ENCODE measurements at places on chromosomes 1 and 21.

DNA sequence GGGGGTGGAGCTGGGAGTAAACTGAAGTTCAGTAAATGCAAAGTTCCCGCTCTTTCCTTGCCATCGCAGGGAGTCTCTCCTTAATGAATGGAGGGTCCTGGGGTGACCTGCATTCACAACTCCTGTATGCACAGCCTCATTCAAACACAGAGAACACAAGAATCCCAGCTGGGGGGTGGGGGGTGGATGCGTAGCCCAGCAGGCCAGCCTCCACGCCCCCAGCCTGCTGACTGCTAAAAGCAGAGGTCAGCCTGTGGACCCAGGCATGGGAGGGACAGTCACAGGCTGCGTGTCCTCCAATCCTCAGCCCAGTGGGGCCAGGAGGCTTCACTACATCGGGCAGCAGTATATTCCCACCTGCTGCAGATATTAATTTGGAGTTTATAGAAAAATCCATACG lies 263.1 kb downstream of the GRIK3 start:
- no peak for DNase-seq

DNA sequence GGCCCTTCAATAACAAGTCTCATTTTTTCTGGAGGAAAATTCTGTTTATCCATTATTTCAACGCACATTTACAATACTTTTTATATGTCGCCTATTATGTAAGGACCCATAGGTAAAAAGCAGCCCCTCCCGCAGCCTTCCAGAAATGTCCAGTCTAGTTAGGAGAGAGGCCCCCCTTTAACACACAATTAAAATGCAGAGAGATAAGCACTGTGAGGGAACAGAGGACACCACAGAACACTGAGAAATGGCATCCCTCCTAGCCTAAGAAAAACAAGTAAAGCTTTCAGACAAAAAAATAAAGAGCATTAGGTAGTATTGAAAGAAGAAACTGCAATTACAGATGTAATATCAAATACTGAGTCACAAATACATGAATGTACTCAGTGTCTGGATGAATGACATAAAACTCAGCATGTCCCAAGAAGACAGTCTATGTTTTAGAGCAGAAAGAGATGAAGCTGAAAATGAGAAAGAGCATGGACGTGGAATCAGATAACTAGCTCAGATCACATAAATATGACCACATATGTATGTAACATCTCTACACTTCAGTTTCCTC lies 62.9 kb downstream of the DAB1 start:
- DNase-seq, result no peak

- DNase-seq, result no peak
Observed at GRCh38 chr1:103307751-103308150, 199.4 kb upstream of the COL11A1 start.

GRCh38 chr21:44448651-44449131 lies 6.6 kb upstream of the LRRC3 start:
- DNase-seq, result no peak

GRCh38 chr1:40951943-40952743 lies 27.4 kb upstream of the CTPS1 start:
- DNase-seq, result peak; percentile 23

- DNase-seq, result no peak
Observed at GRCh38 chr1:208601561-208601960, 357.4 kb upstream of the PLXNA2 start.

GRCh38 chr1:173354937-173355280 lies 122.2 kb upstream of the PRDX6 start:
- DNase-seq, result no peak

GRCh38 chr1:59361766-59362165 lies 64.9 kb downstream of the FGGY start:
- no peak for DNase-seq

GRCh38 chr1:183590244-183591191 lies at the start of gene NCF2:
TSS of gene NCF2 (minus strand) at chr1:183590459. CDS start at chr1:183590329, 130 bp downstream.
- peak; percentile 52 for DNase-seq

- peak; percentile 95 for DNase-seq
Observed at GRCh38 chr1:198443365-198444233, 96.9 kb downstream of the ATP6V1G3 start.

- no peak for DNase-seq
Observed at GRCh38 chr1:60274422-60275290, 201.1 kb upstream of the C1orf87 start.

DNA sequence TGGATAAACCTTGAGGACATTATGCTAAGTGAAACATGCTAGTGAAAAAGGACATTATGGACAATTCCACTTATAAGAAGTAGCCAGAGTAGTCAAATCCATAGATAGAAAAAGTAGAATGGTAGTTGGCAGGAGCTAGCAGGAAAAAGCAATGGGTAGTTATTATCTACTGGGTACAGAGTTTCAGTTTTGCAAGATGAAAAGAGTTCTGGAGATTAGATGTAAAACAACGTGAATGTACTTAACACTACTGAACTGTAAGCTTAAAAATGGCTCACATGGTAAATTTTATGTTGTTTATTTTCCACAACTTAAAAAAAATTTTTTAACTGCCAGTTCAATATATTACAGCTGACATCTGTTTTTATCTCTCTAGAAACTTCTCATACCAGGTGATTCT lies 19.4 kb downstream of the JAK1 start:
- DNase-seq, result no peak

DNA sequence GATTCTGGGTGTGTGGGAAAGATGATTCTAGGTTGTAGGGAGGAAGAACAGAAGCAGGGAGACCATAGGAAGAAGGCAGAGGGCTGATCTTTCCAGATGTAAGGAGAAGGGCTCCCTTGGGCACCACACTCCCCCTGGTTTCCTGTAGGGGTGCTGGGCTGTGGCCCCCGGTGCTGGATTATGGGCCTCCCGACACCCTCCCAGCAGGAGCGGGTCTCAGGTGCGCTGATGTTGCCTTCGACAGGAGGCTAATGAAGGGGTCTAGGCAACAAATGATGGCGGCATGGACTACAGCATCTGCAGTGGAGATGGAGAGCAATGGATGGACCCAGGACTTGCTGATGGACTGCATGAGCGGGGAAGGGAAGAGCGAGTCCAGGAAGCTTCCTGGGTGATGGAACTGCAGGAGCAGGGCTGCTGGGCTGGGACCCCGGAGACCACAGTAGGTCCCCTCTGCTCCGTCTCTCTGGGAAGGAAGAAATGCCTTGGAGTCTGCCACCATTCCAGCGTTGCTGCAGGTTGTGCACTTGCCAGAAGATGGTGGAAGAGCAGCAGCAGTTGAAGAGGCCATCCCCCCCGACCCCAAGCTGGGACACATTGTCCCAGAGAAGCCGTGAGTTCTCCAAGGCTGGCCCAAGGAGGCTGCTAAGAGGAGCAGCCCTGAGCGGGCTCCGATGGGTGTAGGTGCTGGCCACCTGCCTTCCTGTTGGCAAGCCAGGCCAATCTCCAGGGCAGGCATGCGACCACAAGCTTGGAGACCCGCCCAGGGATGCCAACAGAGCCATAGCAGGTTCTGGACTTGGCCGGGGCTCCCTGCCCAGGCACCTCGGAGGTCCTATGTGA lies 95.4 kb upstream of the VAMP3 start:
- DNase-seq, result no peak

DNA sequence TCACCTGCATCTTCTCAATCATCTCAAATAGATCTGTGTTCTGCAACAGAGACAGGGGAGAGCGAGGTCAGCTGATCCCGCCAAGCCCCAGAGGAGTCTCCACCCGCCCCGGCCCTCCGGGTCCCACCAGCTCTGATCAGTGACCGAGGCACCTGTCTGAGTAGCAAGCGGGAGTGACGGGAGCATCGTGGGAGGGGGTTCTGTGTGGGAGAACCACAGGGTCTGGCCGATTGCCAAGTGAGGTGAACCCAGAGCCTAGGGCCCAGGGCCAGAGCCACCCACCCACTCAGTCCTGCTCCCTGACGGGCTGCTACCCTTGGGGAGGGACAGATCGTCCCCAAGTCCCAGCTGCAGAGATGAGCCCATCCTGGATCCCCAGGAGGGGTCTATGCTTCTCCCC lies 49.1 kb downstream of the RAP1GAP start:
- no peak for DNase-seq

GRCh38 chr1:172662464-172663109 lies 3.7 kb downstream of the FASLG start:
- DNase-seq, result no peak

- DNase-seq, result no peak
Observed at GRCh38 chr1:15706751-15707150, 22.6 kb downstream of the PLEKHM2 start.

GRCh38 chr21:15221799-15222386 lies 157.1 kb upstream of the NRIP1 start:
- DNase-seq, result peak; percentile 72

DNA sequence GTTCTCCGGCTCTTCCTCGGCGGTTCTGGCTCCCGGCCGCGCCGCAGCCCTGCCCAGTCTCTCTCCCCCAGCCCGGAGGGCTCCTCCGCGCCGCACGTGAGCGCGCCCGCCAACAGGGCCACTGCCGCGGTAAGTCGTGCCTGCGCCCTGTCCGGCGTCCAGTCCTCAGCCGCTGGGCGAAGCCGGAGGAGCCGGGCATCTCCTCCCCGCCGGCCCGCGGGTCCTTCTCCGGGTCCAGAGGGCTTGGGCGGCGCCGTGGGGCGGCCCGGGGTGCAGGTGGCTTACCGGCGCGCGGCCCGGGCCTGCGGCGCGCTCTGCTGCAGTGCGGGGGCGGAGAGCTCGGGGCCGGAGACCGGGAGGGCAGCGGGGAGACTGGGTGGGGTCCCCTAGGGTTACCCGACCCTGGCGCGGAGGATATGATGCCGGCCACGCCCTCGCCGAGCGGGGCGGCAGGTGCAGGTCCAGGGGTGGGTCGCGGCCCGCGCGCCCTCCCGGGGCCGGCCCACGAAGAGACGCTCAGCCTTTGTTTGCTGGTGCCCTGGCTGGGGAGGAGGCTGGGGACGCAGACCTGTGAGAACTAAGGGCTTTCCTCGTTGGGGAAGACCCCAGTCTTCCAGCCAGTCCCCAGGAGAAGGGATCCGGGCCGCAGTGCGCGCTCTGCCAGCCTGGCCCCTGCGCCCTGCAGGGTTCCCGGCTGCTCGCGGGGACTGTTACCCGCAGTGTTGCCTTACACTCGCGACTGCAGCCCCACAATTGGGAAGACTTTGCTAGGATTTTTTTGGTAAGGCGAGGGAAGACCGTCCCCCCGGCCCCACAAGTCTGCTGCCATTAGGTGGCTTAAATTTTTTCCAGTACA lies at the start of gene DOP1B:
DOP1B (plus strand) TSS at position 10 of the 856 bp plus-strand sequence. CDS start 7,910 bp downstream, outside the sequence.
- no peak for DNase-seq

- DNase-seq, result peak; percentile 2
Observed at GRCh38 chr1:209048941-209049669, 534.4 kb upstream of the CAMK1G start.

- no peak for DNase-seq
Observed at GRCh38 chr1:24345334-24345733, 26.2 kb downstream of the GRHL3 start.

GRCh38 chr1:204260601-204261197 lies 46.9 kb upstream of the GOLT1A start:
- DNase-seq, result no peak

- no peak for DNase-seq
Observed at GRCh38 chr1:99680270-99680669, 34.4 kb downstream of the PALMD start.

DNA sequence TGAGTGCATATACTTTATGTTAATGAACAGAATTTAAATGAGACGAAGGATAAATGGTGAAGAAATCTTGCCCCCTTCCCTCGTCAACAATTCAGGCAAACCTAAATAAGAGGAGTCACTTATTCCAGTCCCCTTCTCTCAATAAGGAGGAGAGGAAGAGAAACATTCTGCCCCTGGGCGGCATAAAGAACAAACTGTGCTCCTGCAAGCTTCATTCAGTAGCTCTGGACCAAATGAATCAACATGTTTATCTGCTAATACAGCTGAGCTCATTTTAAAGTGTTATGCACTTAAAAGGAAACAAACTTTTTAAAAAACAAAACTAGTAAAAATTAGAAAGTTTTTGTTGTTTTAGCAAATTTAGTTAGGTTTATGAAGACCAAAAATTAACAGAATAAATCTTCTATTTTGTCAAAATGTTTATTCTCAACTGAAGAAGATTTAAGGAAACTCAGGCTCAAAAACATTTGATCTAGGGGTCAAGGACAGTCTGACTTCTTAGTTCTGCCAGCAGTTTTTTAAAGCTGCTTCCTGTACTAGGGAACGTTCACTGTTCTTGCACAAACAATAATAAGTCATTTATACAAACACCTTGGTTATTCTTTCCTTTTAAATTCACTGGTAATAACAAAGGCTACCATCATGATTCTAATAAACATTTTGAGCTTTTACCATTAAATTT lies 58.3 kb downstream of the AKT3 start:
- no peak for DNase-seq

DNA sequence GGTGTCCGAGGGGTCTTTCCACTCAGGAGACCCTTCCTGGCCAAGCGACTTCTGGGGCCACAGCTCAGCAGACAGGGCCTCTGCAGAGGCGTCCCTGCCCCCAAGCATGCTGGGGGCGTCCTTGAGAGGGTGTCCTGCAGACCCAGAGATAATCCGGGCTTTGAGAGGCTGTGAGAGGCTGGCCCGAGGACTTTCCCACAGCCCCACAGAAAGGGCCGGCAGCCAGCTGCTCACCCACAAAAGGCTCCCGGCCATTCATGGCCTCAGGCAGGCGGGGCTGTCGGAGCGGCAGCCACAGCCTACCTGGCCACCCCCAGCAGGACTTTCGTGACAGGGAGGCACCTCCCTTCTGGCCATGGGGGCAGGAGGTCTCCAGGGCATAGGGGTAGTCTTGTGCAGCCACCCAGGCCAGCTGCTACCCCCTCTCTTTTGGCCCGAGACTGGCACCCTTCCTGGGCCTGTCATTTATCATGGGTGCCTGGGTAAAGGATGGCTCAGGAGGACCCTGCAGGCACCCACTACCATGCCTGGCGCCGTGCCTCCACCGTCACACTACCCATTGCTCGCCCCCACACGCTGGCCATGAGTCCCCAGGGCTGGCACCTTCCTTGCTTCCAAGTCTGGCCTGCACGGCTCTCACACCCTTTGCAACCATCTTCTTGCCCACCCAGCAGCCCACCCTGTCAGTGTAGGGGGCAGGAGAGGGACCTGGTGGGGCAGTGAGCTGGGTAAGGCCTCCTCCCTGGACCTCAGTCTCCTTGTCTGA lies 11.1 kb upstream of the TNFRSF14 start:
- DNase-seq, result no peak

- DNase-seq, result peak; percentile 5
Observed at GRCh38 chr1:19310720-19311502, 1.0 kb downstream of the AKR7A2 start.

- DNase-seq, result no peak
Observed at GRCh38 chr1:159302095-159302494, at the start of gene FCER1A. TSS of gene FCER1A (plus strand) at chr1:159302336. CDS start at chr1:159302365, 29 bp downstream.

DNA sequence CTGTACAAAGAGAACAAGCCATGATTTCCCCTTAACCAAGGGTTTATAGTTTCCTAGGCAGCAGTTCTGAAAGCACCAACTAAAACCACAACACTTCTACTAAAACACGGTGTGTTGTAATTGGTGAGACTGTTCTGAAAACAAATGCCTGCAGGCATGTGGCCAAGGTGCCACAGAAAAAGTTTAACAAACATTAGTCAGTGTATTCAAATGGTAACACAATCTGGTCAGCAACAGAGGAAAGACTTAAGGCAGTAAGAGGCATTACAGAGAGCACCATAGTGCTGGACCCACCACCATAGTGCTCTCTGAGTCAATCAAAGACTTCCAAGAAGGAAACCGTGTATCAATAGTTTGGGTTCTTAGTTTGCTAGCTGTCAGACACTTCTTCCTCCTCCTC lies 16.7 kb downstream of the SNIP1 start:
- DNase-seq, result peak; percentile 57
